ENCODE measurements at places on chromosomes 2 and 18.

GRCh38 chr18:58288921-58289797, 245.1 kb downstream of the NEDD4L start:
- peak; percentile 29 for DNase-seq

- DNase-seq: no peak
Measured at GRCh38 chr2:119719261-119719627, 40.2 kb downstream of the TMEM177 start.

- no peak for DNase-seq
Measured at GRCh38 chr2:169670215-169670651, 24.0 kb downstream of the CFAP210 start.

GRCh38 chr2:234495251-234496054, 1.4 kb downstream of the ARL4C start:
- DNase-seq: no peak

DNA sequence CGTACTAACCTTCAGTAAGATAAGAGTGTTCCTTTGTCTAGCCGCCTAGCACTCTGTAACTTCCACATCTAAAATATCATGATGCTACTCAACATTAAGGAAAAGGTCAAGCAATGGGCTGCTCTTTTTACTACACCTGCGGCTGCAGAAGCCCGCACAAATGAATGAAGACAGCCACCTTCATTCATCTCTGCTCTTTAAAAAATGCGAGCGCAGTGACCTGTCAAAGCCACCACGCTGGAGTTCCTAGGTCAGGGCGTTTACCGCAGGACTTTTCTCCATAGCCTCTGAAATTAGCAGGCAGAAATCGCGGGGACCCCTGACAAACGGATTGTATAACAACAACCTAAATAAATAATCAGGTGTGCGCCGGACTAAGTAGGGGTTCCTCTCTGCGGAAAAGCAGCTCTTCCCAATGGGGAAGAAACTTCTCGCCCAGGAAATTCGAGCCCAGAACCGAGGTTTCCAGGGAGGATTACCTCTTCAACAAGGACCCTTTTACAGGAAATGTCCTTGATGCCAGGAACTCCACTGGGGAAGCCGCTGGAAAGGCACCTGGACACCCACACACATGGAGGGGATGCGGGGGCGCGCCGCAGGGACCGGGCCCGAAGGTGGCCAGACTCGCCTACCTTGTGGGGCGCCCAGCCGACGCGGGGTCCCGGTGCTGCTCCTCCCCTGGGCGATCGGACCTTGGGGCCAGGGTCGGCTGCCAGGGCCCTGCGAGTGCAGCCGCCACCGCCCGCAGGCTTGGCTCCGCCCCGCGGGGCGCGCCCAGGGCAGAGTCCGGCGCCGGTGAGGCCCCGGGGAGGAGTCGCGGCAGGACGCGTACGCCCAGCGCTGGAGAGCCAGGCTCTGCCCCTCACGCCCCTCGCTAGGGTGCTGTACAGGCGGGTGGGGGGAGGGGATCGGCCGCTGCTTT, at the start of gene CCDC68:
CCDC68 (minus strand) TSS at position 758 of the 922 bp plus-strand sequence. CDS start 16,670 bp downstream, outside the sequence.
- DNase-seq: no peak
